Psoas muscle (tissue), 8 donors: ENCODE measurements at places on chromosomes 11 and 22.
A peak's percentile ranks its signal among the peaks of the same experiment; 100 is the strongest.

DNA sequence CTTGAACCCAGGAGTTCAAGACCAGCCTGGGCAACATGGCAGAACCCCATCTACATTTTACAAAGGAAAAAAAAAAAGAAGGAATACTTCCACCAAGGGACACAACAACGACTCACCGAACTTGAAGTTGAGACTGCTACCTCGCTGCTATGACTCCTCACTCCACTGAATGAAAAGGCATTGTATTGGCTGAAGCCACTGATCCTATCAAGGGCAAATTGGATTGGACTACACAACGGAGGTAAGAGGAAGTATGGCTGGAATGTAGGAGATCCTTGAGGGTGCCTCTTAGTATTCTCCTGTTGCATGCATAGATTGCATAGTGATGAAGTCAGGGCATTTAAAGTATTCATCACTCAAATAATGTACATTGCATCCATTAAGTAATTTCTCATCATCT lies 97.9 kb downstream of the CWF19L2 start:
- DNase-seq = no peak

- no peak for DNase-seq
Observed at GRCh38 chr11:131913267-131913666, 542.9 kb downstream of the NTM start.

DNA sequence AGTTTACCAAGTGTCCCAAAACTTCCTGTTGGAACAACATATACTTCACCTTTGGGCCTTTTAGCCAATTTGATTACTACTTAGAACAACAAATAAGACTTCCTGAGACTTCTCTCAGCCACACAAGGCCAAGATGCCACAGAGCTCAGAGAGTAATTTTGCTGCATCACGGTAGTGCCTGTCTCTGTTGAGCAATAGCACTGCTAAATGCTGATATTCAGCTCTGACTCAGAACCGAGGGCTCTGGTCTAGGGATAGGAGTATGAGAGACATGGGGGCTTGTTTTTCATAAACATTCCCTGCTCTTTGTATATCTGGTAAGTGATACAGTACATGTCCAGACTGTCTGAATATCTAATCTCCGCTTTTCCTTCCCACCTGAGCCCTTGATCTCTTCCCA lies 260.4 kb upstream of the ARHGAP20 start:
- DNase-seq = no peak

GRCh38 chr22:37981282-37982011 lies 2.9 kb downstream of the SOX10 start:
- no peak for DNase-seq

- peak; percentile 49 for DNase-seq
Observed at GRCh38 chr22:21865041-21865440, 2.4 kb downstream of the MAPK1 start.

DNA sequence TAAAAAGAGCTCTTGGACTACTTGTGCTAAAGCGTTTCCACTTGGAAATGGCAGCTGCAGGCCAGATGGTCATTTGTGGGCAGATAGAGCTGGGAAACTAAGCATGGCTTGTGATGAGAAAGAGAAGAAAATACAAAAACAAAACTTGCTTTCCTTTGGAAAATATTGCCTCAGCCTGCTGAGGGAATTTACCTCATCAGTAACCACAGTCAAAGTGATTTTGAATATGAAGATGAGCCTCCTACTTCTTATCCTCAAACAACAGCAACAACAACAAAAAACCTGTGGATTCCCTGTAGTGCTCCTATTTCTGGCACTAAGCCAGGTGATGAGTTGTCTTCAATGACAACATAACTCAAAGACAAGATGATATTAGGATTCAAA lies 62.7 kb upstream of the FIBIN start:
- DNase-seq = no peak

GRCh38 chr11:128981254-128981653 lies 38.6 kb upstream of the TP53AIP1 start:
- DNase-seq = no peak

- no peak for DNase-seq
Observed at GRCh38 chr22:44403602-44404329, 91.0 kb upstream of the SHISAL1 start.

- DNase-seq = no peak
Observed at GRCh38 chr11:100849009-100849900, 162.2 kb downstream of the ARHGAP42 start.

DNA sequence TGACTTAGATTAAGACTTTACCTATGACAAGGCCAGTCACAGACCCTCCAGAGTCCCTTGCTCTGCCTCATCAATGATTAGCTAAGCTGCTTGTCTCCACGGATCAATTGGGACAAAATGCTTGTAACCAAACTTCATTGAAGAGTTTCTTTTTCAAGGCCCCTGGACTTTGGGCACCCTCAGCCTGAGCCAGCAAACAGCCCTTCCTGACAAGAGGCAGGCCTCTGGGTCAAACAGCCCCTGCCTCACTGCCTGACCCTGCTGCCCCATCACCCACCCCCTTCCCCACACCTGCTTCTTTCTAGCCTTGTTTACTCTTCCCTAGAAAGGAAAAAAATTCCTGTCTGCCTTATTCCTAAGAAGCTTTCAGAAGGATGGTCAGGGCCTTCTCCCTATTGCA lies 26.3 kb upstream of the CDON start:
- no peak for DNase-seq

DNA sequence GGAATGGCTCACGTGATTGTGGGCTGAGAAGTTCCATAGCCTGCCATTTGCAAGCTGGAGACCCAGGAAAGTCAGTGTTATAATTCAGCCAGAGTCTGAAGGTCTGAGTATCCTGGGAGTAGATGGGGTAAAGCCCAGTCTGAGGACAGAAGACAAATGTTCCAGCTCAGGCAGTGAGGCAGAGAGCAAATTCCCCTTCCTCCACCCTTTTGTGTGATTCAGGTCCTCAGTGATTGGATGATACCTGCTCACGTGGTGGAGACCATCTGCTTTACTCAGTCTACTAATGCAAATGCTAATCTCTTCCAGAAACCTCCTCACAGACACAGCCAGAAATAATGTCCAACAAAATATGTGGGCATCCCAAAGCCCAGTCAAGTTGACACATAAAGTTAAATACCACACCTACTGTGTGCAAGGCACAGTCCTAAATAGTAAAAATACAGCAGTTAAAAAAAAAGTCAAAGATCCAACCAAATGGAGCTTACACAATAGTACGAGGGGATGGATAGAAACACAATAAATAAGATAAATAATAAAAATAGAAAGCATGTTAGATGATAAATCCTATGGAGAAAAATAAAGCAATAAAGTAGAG lies 13.2 kb upstream of the APOL6 start:
- no peak for DNase-seq

- no peak for DNase-seq
Observed at GRCh38 chr11:125314276-125315078, 149.9 kb downstream of the PKNOX2 start.
